ENCODE measurements at places on chromosomes 5 and 9.

- no peak for DNase-seq
Measured at GRCh38 chr5:34914671-34915138, 599 bp downstream of the RAD1 start.

DNA sequence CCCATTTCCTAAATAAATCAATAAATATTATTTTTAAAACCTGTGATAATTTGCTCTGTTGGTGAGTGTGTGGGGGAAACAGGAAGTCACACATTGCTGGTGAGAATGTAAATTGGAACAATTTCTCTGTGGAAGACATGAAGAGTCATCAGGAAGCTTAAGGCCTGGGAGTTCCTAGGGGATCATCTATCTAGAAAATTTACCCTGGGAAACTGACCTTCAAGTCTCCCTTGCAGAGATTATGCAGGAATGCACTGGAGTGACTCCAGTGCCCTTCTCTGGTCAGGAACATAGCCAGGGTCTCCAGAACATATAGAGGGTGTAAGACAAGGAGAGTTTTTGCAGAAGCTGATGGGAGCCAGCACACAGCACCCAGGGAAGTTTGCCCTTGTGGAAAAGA, 13.0 kb upstream of the GCNT1 start:
- DNase-seq, result no peak

- DNase-seq, result no peak
Measured at GRCh38 chr9:37325778-37326177, 96.7 kb upstream of the GRHPR start.

DNA sequence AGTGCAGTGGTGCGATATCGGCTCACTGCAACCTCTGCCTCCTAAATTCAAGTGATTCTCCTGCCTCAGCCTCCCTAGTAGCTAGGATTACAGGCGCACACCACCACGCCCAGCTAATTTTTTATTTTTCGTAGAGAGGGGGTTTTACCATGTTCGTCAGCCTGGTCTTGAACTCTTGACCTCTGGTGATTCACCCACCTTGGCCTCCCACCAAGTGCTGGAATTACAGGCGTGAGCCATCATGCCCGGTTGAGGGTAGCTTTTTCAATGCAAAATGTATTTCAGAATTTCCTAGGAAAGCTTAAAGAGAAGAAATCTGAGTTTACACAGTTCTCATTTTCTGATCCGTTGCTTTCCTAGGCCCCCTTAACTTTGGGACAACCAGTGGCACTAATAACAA, 15.7 kb downstream of the BDP1 start:
- no peak for DNase-seq

GRCh38 chr5:22431840-22432239, 421.3 kb downstream of the CDH12 start:
- DNase-seq, result no peak

DNA sequence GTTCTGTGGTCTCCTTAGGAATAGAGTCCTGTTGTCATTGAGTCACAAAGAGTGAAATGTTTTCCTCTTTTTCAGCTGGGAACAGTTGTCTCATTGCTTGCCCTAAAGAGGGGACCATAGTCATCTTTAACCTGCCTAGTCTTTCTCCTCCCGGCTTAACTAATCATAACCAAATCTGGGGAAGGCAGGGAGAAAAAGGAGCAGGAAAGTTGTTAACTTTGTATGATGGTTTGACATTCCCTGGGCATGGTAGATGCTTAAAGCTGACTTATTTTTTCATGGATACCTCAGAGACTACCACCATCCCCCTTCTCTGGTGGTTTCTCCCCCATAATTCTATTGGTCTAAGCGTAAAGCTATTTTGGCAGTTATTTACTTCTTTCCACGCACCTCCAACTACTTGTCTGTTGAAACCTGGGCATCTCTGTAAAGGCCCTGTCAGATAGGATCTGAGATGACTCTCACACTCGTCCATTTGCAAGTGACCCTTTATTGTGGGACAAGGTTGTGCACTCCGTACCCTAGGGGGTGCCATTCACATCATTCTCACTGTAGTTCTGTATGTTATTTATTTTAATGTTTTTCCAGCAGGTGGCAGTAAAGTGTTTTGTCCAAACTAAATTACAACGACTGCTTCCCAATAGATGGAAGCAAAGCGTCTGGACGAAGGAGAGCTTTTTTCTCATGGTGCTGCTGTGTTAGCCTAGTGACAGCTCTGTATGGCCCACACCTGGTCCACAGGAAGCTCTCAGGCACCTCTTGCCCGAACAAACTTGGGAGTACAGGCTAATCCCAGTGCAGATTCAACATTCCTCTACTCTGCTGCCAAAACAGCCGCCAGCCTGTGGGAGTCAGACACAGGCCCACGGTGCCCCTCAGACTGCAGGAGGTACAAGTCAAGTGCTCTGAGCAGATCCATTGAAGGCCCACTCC, 3.0 kb upstream of the FAM13B start:
- DNase-seq, result peak; percentile 72

All from CMK (cell line).